ENCODE measurements at places on chromosomes 3 and 15.

DNA sequence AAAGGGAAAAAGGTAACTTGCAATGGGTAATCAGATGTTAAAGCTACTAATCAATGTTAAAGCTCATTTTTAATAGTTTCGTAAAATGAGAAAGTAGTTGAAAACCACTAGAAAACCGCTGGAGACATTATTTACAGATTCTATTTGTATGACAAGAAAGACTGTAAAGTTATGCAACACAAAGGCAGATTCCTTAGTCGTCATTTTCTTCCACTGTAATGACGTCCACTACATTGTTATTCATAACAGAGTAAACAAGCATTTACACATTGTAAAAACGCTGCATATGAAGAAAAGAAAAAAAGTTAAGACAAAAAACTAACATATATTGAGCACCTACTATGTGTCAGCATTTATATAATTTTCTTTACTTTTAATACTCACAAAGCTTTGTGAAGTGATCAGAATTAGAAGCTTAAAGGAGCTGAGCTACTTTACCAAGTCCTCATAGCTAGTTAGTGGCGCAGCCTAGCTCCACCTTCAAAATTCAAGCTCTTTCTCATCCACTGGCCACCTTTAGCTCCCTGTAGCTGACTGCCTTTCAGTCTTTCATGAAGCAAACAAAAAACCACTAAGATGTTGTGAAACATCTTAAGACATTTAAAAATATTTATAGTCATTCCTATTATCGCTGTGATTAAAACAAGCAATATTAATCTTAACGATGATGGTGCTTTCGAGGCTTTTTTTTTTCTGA, 100.1 kb upstream of the CDIN1 start:
- no peak for DNase-seq

DNA sequence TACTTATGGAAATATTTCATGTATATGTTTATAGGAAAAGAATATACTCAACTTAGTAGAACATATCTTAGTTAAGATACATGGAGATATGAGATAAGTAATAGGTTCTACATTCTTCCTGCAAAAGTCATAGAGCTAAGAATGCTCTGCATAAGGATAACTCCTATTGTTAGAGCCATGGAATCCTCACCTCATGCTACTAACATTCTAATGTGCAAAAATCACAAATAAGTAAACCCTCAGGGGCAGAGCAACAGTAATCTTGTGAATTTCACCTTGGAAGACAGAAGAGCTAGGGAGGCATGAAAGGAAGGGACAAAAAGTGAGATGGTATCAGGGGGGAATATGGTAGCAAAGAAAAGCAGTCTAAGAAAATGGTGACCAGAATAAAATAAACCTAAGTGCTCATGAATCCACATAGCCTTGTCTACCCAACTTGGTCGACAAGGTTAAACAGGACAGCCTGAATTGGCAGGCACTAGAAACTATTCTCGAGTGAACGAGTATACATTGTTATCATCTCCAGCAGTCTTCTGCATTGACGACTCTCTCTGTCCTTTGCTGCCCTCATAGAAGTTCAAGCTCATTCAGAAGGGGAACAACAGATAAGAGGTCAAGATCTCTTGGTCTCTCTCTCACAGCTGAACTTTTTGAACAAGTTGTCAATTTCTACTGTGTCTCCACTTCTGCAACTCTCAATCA, 52.8 kb downstream of the XRN1 start:
- no peak for DNase-seq

DNA sequence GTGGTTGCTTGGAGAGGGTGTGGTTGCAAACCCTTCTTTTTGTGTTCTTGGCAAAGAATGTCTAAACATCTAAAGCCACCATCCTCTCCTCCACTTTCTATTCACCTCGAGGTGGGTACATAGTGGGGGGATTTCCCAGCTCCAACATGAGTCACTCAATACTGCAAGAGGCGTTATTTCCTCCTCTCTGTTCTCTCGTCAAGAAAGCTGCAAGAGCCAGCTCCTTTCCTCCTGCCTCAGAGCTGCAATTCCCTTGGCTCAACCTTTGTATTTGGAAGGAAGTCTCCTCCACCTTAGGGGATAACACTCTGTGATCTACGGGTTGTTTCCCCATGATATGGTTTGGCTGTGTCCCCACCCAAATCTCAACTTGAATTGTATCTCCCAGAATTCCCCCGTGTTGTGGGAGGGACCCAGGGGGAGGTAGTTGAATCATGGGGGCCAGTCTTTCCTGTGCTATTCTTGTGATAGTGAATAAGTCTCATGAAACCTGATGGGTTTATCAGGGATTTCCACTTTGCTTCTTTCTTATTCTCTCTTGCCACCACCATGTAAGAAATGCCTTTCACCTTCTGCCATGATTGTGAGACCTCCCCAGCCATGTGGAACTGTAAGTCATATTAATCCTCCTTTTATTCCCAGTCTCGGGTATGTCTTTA, 138.4 kb downstream of the PLCL2 start:
- no peak for DNase-seq

GRCh38 chr3:16978921-16979271, 94.1 kb downstream of the PLCL2 start:
- no peak for DNase-seq

DNA sequence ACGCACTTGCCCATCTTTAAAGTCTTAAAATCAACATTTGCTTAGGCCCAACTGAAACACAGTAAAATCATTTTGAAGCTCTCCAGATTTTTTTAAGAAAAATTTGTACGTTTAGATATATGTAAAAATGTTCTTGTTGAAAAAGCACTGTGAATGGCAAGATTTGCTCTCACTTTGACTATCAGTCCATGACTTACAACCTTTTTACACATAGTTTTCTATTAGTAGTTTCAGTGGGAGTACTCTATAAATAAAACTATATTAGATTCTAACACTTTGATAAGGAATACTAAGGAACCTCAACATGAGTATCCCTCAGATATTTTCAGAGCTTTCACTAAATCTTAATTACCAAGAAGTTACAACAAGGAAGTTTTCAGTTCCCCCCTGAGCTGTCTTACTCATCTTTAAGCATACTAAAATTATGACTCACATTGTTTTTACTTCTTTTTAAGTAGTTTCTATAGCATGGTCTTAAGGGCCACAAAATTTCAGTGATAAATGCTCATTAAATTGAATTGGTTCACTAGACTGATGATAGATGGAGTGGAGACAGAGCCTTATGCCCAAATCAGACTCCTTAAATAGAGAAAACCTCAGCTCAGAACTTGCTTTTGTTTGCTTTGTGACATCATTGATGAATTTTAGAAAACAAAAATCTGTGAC, 31.6 kb upstream of the RAP2B start:
- no peak for DNase-seq

GRCh38 chr3:29936054-29936453, 655.2 kb downstream of the RBMS3 start:
- DNase-seq: no peak

Data from Caco-2 (cell line).